Hippocampal formation (tissue), 2 donors: ENCODE measurements at places on chromosomes 4 and X.

DNA sequence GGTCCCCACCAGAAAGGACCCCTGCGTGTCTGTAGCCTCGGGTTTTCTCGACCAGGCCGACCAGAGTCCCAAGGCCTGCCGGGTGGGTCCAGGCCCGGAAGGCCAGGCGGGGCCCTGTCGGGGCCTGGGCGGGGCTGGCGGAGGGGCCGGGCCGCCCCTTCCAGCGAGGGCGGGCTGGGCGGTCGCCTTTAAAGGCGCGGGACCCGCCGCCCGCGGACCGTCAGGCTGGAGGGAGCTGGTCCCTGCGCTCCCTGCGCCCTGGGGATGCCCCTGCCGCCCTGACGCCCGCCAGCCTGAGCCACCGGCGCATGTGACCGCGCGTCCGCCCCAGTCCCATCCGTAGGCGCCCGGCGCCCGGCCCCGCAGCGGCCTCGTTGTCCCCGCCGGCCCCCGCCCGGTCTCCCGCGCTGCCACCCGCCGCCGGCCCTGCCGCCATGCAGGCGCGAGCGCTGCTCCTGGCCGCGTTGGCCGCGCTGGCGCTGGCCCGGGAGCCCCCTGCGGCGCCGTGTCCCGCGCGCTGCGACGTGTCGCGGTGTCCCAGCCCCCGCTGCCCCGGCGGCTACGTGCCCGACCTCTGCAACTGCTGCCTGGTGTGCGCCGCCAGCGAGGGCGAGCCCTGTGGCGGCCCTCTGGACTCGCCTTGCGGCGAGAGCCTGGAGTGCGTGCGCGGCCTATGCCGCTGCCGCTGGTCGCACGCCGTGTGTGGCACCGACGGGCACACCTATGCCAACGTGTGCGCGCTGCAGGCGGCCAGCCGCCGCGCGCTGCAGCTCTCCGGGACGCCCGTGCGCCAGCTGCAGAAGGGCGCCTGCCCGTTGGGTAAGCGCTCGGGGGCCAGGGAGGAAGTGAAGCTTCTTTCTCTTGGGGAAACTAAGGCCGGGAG is at the start of gene HTRA3:
Gene HTRA3, plus strand, starts transcription at position 220 of the 883 bp plus-strand sequence. Its CDS starts 215 bp downstream, at position 435.
- DNase-seq: no peak

GRCh38 chr4:78829296-78829695 is 53.1 kb downstream of the BMP2K start:
- no peak for DNase-seq

GRCh38 chrX:19877431-19877830 is 10.0 kb downstream of the SH3KBP1 start:
- no peak for DNase-seq

DNA sequence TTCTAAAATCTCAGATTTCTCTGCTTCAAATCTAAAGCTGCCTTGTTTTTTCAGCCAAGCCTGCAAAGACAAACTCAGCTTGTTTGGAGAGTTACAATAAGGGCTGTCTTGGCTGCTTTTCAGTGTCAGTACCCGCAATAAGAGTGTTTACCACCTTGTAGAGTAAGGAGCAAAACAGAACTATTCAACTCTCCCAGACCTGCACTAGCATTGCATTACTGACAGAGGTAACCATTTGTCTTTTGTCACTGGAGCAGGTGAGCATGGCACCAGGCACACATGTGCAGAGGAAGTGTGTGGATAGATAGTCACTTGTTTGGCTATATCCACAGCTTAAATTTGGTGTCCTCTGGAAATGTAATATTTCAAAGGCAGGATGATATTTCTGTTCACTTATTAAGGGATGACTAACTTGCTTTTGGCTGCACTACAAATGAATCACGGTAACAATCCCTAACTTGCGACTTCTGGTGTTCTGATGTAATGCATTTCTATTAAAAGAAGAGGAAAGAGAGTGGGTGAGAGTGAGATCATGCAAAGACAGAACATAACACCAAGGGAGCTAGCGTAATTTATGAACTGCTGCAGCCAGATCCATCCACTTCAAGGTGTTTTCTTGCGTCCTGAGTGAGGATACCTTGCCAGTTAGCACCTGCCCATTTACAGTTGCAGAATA is 38.6 kb downstream of the PTCHD1 start:
- peak; percentile 66 for DNase-seq
